ENCODE measurements at places on chromosomes 6 and 20. TPM values are rescaled to one million over a fixed set of nuclear protein-coding genes. Genes with fewer than 3 reads are reported as not detected.
A peak's percentile ranks its signal among the peaks of the same experiment; 100 is the strongest.

DNA sequence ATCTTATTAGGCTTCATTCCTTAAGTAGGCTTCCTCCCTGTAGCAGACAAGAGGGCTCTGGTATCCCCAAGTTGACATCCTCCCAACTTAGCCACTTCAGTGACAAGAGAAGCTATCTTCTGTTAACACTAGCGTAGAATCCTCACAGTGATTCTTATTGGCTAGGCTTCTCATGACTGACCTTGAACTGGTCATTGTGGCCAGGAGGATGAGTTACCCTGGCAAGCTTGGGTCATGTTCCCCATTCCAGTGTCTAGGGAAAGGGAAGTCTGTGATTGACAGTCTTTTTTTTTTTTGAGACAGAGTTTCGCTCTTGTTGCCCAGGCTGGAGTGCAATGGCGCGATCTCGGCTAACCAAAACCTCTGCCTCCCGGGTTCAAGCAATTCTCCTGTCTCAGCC, 7.1 kb downstream of the CDKAL1 start:
- DNase-seq = no peak
- H3K27me3 ChIP-seq = no peaks in the 10 kb centered on the region
- no peaks in the 10 kb centered on the region for H3K4me1 ChIP-seq
- H3K36me3 ChIP-seq = no peaks in the 10 kb centered on the region
- H3K27ac ChIP-seq = no peak overlapping the region

GRCh38 chr6:119749335-119749734, 399.8 kb upstream of the MAN1A1 start:
- no peaks in the 10 kb centered on the region for H3K4me1 ChIP-seq
- no peak overlapping the region for H3K27ac ChIP-seq
- no peak overlapping the region for H3K4me3 ChIP-seq
- no peaks in the 10 kb centered on the region for H3K36me3 ChIP-seq

DNA sequence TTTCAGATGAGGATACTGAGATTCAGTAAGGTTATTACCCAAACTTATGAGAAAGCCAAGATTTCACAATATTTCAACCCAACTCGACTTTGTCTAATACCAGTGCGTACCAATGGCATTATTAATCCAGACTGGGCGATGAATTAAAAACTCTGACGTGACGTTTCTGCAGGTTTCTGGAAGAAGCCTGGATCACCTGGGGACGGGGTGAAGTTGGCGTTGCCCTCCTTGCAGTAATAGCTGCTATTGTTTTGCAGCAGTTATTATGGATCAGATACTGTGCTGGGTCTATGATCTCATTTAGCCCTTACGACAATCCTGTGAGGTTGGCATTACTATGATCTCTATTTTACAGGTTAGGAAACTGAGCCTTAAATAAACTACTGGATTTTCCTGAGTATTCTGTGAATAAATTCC, 569 bp upstream of the CDC5L start:
- peak overlapping the region; percentile 92 for H3K27ac ChIP-seq
- peaks cover 8% of the 10 kb centered on the region for H3K4me1 ChIP-seq
- H3K27me3 ChIP-seq = no peaks in the 10 kb centered on the region

GRCh38 chr6:46024124-46024769, 8.6 kb upstream of the CLIC5 start:
- no peaks in the 10 kb centered on the region for H3K4me1 ChIP-seq
- DNase-seq = no peak
- H3K36me3 ChIP-seq = no peaks in the 10 kb centered on the region
- H3K27me3 ChIP-seq = no peaks in the 10 kb centered on the region
- H3K27ac ChIP-seq = no peak overlapping the region
- no peak overlapping the region for H3K4me3 ChIP-seq

- H3K4me3 ChIP-seq = peak overlapping the region; percentile 98
- no peaks in the 10 kb centered on the region for H3K36me3 ChIP-seq
- no peaks in the 10 kb centered on the region for H3K4me1 ChIP-seq
Measured at GRCh38 chr6:20533746-20534294, 437 bp upstream of the CDKAL1 start.

DNA sequence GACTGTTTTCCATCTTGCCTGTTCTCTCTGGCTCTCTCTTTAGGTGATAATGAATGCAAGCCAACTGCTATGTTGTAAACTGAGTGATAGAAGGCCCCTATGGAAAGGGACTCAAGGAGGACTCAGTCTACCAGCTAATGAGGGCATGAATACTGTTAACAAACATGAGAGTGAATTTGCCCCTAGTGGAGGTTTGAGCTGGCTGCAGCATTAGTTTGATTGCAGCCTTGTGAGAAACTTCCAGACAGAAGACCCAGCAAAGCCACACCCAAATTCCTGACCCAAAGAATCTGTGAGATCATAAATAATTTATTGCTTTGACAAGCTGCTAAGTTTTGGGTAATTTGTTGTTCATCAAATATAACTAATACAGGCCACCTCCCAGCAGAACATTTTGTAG, 50.0 kb upstream of the PLCB1 start:
- no peak overlapping the region for H3K4me3 ChIP-seq
- no peak overlapping the region for H3K27ac ChIP-seq
- DNase-seq = no peak
- no peaks in the 10 kb centered on the region for H3K27me3 ChIP-seq
- H3K4me1 ChIP-seq = no peaks in the 10 kb centered on the region
- H3K36me3 ChIP-seq = no peaks in the 10 kb centered on the region

GRCh38 chr6:138655828-138656227, 117.7 kb upstream of the CCDC28A start:
- no peaks in the 10 kb centered on the region for H3K36me3 ChIP-seq
- no peak overlapping the region for H3K4me3 ChIP-seq
- no peaks in the 10 kb centered on the region for H3K4me1 ChIP-seq
- DNase-seq = no peak
- H3K27ac ChIP-seq = no peak overlapping the region
- H3K27me3 ChIP-seq = no peaks in the 10 kb centered on the region

DNA sequence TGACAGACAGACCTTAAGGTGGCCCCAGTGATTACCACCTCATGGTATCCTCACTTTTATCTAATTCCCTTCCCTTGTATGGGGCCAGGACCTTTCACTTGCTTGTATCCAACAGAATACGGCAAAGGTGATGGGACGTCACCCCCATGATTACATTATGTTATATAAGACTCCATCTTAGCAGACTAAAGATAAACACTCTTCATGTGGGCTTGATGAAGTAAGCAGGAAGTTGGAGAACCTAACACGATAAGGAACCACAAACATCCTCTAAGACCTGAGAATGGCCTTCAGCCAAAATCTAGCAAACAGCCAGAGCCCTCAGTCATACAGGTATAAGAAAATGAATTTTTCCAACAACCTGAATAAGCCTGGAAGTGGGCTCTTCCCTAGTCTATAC, 8.0 kb downstream of the SLC17A3 start:
- H3K4me3 ChIP-seq = no peak overlapping the region
- H3K4me1 ChIP-seq = no peaks in the 10 kb centered on the region
- H3K36me3 ChIP-seq = no peaks in the 10 kb centered on the region
- H3K27me3 ChIP-seq = no peaks in the 10 kb centered on the region

- no peaks in the 10 kb centered on the region for H3K27me3 ChIP-seq
- no peaks in the 10 kb centered on the region for H3K36me3 ChIP-seq
- no peak overlapping the region for H3K27ac ChIP-seq
- no peak overlapping the region for H3K4me3 ChIP-seq
- no peak for DNase-seq
- no peaks in the 10 kb centered on the region for H3K4me1 ChIP-seq
Measured at GRCh38 chr6:18368277-18369105, 18.7 kb upstream of the RNF144B start.

GRCh38 chr6:21710216-21710615, 116.7 kb downstream of the SOX4 start:
- no peaks in the 10 kb centered on the region for H3K4me1 ChIP-seq
- H3K36me3 ChIP-seq = no peaks in the 10 kb centered on the region
- no peaks in the 10 kb centered on the region for H3K27me3 ChIP-seq

GRCh38 chr6:18263418-18264218, 712 bp downstream of the DEK start:
- H3K36me3 ChIP-seq = no peaks in the 10 kb centered on the region
- peak overlapping the region; percentile 86 for H3K4me3 ChIP-seq
- no peaks in the 10 kb centered on the region for H3K27me3 ChIP-seq
- peak; percentile 51 for DNase-seq
- H3K4me1 ChIP-seq = peaks cover 4% of the 10 kb centered on the region

GRCh38 chr6:49606721-49607390, 29.8 kb downstream of the RHAG start:
- H3K27ac ChIP-seq = no peak overlapping the region
- H3K27me3 ChIP-seq = no peaks in the 10 kb centered on the region
- DNase-seq = peak; percentile 35
- H3K36me3 ChIP-seq = no peaks in the 10 kb centered on the region

- no peak overlapping the region for H3K4me3 ChIP-seq
- DNase-seq = no peak
- no peaks in the 10 kb centered on the region for H3K27me3 ChIP-seq
- H3K4me1 ChIP-seq = no peaks in the 10 kb centered on the region
- H3K27ac ChIP-seq = no peak overlapping the region
- H3K36me3 ChIP-seq = no peaks in the 10 kb centered on the region
Measured at GRCh38 chr6:134739299-134740026, 210.4 kb downstream of the ALDH8A1 start.

GRCh38 chr6:82017288-82017687, 230.3 kb downstream of the IBTK start:
- H3K36me3 ChIP-seq = no peaks in the 10 kb centered on the region
- no peaks in the 10 kb centered on the region for H3K27me3 ChIP-seq
- H3K4me3 ChIP-seq = no peak overlapping the region

GRCh38 chr20:36439040-36439730, 102.1 kb upstream of the MYL9 start:
- H3K4me3 ChIP-seq = no peak overlapping the region
- H3K27me3 ChIP-seq = no peaks in the 10 kb centered on the region
- no peak overlapping the region for H3K27ac ChIP-seq
- peak; percentile 71 for DNase-seq
- no peaks in the 10 kb centered on the region for H3K36me3 ChIP-seq

GRCh38 chr6:83371423-83371822, 59.4 kb downstream of the ME1 start:
- H3K4me3 ChIP-seq = no peak overlapping the region
- no peak for DNase-seq
- H3K27me3 ChIP-seq = no peaks in the 10 kb centered on the region
- H3K36me3 ChIP-seq = no peaks in the 10 kb centered on the region
- H3K4me1 ChIP-seq = no peaks in the 10 kb centered on the region

GRCh38 chr6:148854992-148855391, 108.2 kb downstream of the UST start:
- no peak overlapping the region for H3K27ac ChIP-seq
- no peaks in the 10 kb centered on the region for H3K4me1 ChIP-seq
- no peaks in the 10 kb centered on the region for H3K27me3 ChIP-seq
- no peaks in the 10 kb centered on the region for H3K36me3 ChIP-seq

- no peak overlapping the region for H3K27ac ChIP-seq
- no peaks in the 10 kb centered on the region for H3K4me1 ChIP-seq
- H3K4me3 ChIP-seq = no peak overlapping the region
- peaks cover under 1% of the 10 kb centered on the region for H3K36me3 ChIP-seq
- no peak for DNase-seq
Measured at GRCh38 chr20:50100552-50100951, 12.4 kb downstream of the UBE2V1 start.

PKIB gene
- 113 TPM for total RNA-seq

ELOVL2 gene
- 0.11 TPM for total RNA-seq

LY6G6C gene
- total RNA-seq = not detected

PKHD1 gene
- 0.10 TPM for total RNA-seq

FAM184A gene
- total RNA-seq = 0.56 TPM

PSMB8 gene
- 152 TPM for total RNA-seq

PDYN gene
- not detected for total RNA-seq

SPATS1 gene
- total RNA-seq = not detected

RIPOR2 gene
- 1.8 TPM for total RNA-seq

BMP6 gene
- total RNA-seq = 0.62 TPM

Data from colonic mucosa (tissue), 4 donors.